ENCODE measurements at places on chromosomes 11 and 22.

DNA sequence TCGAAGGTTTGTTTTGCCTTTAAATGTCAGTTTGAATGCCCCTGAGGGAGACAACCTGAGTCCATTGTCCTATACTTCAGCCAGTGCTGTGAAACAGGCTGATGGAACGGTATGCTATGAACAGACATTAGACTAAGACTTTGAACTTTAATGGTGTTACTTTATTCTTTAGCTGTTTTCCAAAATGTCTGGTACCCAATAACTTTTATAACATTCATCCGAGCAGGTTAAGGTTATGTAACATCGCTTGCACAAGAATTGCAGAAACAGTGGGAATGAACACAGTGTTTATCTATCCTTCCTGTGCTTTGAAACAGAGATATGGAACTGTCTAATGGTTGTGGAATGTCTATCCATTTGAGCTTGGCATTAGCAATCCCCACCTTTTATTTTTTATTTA is 12.5 kb upstream of the PTS start:
- no peak for DNase-seq

DNA sequence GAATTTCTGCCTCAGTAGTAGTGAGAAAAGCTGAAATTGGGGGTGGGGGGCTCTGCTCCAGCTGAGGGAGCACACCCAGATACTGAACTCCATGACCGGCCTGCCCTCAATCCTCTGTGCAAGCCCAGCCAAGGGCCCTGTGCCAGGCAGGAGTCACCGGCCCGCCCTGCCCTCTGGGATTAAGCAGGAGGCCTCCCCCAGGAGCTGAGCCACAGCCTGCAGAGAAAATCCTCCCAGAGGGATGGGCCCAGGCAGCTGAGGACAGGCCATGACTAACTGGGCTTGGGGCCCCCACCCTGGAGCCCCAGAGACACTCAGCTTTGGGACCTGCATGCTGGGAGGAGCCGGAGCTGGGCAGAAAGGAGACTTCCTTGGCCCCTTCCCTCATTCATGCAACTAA is 48.8 kb downstream of the MN1 start:
- DNase-seq, result no peak

- no peak for DNase-seq
Measured at GRCh38 chr11:125086633-125087296, 23.7 kb downstream of the SLC37A2 start.

- peak; percentile 45 for DNase-seq
Measured at GRCh38 chr11:83008581-83008923, 63.1 kb downstream of the RAB30 start.

DNA sequence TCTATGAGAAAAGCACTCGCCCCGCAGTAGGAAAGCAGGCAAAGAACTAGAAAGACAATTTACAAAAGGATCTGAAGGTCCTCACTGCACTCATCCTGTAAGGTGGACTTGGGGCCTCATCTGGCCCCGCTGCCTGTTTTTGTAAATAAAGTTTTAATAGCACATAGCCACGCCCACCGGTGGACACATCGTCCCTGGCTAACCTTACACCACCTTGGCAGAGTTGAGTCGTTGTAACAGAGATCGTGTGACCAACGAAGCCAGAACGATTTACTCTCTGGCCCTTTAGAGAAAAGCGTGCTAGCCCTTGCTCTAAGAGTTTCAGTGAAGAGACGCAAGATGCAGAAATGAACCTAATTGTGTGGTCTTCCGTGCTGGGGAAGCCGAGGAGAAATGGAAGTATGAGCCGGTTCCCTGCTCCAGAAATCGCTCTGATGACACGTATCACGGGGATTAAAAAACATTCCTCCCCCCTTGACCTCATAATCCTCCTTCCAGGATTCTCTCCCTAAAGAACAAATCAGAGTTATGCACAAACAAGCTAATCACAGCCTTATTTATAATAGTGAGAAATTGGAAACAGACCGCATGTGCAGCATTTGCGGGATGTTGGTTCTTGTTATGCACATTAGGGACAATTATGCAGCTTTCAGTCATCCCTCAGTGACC is 80.1 kb downstream of the CDKN1C start:
- no peak for DNase-seq

- DNase-seq, result no peak
Measured at GRCh38 chr11:85359859-85360258, 267.3 kb downstream of the DLG2 start.

- DNase-seq, result no peak
Measured at GRCh38 chr11:17894929-17895658, 117.8 kb downstream of the SERGEF start.

DNA sequence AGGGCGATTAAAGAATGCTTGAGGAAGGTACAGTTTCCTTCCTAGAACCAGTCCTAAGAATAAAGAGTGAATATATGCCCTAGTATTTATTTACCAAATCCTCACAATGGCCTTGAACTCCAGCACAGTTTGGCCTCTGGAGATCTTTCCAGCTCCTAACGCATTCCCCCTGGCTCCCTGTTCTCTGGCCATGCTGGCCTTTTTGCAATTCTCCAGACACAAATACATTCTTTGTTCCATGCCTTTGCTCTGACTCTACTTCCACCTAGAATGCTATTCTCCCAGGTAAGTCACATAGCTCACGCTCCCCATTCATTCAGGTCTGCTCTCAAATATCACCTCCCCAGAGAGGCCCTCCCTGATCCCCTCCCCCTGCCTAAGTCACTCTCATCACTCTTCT is 3.7 kb upstream of the DGKZ start:
- no peak for DNase-seq

- DNase-seq, result peak; percentile 57
Measured at GRCh38 chr22:49825944-49826602, 1.6 kb downstream of the BRD1 start.

DNA sequence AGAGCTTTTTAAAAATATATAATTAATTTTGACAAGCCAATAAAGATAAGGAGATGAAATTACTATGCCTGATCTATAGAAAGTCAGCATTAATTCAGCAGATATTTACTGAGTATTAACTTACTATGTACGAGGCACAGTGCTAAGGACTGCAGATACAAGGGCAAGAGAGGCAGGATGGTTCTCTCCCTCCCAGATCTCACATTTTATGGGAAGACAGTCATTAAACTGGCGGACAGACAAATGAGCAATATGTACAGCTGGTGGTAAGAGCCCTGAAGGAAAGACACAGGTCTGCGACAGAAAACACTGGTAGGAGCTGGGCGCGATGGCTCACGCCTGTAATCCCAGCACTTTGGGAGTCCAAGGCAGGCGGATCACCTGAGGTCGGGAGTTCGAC is 36.8 kb downstream of the MCHR1 start:
- no peak for DNase-seq

GRCh38 chr22:37020192-37020479 is 594 bp downstream of the MPST start:
- peak; percentile 62 for DNase-seq

DNA sequence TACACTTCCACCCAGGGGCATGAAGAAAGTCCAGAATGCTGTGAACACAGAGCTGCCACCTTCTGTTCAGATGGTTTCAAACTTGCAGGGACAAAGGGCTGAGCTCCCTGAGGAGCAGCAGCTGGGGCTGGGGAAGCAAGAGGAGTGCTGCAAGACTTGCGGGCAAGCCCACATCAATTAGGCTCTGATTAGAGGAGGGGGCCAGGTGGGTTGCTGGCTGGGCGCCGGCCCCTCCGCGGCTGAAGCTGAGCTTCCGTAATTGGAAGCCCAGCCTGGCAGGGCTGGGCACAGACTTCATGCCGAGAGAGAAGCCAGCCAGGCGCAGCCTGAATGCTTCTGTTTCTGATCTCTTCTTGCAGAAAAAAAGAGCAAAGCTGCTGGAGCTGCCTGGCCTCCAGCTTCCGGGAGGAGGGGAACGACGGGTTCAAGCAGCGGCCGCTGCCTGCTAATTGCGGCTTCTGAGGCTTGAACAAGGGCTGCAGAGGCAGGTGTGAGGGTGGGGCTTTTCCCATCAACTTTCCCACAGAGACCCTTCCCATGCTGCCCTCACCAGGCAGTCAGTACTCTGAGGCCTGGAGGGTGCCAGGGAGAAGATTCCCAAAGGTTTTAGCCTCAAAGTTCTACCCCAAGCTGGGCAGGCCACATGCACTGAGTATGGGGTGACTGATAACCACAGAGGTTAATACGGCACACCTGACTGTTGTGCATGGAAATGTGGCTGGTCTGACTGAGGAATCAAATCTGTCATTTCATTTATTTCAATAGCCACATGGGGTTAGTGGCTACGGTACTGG is 91.1 kb upstream of the LMO1 start:
- DNase-seq, result no peak

- no peak for DNase-seq
Measured at GRCh38 chr11:14347991-14348390, 11.0 kb downstream of the RRAS2 start.

DNA sequence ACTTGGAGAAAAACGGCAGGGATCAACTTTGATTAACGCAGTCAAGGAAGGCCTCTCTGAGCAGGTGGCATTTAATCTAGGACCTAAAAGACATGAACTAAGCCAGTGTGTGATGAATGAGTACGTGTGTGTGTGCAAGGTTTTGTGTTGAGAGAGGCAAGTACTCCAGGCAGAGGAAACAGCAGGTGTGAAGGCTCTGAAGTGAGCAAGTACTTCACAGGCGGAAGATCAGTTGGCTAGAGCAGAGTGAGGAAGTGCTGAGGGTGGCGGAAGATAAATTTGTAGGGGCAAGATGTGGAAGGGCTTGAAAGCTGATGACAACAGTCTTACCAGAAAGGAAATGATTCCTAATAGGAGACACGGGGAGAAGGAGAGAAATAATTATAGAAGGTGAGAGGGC is 6.8 kb downstream of the APIP start:
- no peak for DNase-seq

DNA sequence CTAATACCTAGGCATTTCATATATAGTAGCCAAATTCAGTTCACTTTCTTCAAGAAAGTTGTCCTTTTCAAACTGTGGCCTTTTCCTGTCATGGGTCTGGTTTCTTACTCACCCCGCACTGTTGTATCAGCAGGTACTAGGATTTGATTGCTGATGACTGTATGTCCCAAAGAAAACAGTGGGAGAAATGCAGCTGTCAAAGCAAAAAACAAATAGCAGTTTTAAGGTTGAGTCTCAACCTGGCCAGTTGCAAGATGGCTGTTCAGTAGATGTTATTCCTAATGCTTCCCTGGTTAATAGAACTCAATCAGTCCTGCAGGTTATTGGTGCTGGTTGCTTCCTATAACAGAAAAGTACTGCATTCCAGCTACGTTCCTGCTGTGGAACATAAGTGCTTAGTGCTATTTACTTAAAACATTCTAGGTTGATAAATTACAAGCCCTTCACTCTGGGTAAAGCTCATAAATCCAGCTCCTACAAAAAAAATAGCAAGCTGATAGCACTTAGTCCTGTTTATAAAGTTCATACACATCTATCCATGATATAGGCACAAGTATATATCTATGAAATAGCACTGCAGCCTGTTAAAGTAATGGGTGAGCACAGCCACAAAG is 26.6 kb downstream of the NF2 start:
- DNase-seq, result no peak

- DNase-seq, result no peak
Measured at GRCh38 chr11:25899617-25900160, 432.2 kb upstream of the ANO3 start.

GRCh38 chr22:39457198-39457555 is 365 bp downstream of the MGAT3 start:
- DNase-seq, result peak; percentile 40

DNA sequence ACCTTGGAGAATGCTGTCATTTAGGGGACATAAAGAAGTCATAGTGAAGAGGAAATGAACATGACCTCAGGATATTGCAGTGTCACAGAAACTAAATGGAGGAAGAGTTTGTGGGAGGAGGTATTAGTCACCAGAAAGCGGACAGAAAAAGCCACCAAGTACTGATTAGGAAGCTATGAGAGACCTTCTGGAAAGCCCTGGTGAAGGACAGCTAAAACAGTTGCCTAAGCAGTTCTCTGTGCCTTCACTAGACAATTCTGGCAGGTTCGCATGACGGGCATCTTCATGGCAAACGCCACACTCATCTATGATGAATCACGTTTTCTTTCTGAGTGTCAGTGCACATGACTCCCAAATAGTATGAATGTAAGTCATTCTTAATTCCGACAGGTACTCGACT is 325.8 kb downstream of the C11orf87 start:
- no peak for DNase-seq

- no peak for DNase-seq
Measured at GRCh38 chr22:28129319-28129962, 210.4 kb upstream of the PITPNB start.

DNA sequence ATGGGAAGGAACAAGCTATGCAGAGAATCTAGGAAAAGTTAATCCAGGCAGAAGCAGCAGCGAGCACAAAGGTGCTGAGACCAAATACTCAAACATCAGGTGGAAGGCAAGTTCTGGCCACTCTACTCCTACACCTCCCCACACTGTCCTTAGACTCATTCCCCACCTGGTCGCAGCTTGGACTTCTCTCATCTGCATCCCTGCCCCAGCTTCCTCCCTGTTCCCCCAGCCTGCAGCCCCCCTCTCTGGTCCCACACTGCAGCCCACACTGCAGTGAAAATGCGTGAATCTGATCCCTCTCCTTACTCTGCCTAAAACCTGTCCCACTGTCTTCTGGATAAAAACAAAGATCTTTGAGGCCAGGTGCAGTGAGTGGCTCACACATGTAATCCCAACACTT is 9.1 kb downstream of the TPBGL start:
- DNase-seq, result no peak

DNA sequence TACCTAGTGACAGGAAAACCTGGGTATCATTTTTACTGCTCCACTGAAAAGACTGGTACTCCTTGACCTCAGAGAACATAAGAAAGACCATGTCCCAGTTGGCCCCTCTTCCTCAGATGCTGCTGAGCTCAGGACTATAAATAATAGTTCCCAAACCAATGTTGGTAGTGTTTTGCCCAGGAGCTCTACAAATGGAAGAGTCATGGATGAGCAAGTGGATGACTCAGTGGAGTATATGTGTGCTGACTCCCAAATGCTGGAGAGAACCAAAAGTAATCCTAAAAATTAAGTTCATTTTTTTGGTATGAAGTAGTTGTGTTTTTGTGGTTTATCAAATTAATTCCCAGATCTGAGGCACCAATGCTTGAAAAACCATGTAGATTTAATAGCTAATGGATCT is 482.0 kb downstream of the KCNA4 start:
- DNase-seq, result peak; percentile 12

GRCh38 chr11:795634-796564 is 2.2 kb downstream of the SLC25A22 start:
- peak; percentile 94 for DNase-seq

- DNase-seq, result peak; percentile 77
Measured at GRCh38 chr22:36365020-36365411, 22.8 kb downstream of the MYH9 start.

- DNase-seq, result no peak
Measured at GRCh38 chr11:72552399-72552910, 118.1 kb upstream of the CLPB start.

- no peak for DNase-seq
Measured at GRCh38 chr11:117792241-117792640, 4.8 kb downstream of the DSCAML1 start.

- no peak for DNase-seq
Measured at GRCh38 chr11:62922189-62922589, 1.0 kb upstream of the CHRM1 start.

GRCh38 chr22:50014655-50015401 is 2.3 kb upstream of the IL17REL start:
- DNase-seq, result no peak
